Activated CD4-positive, CD25-positive, alpha-beta regulatory T cell treated with anti-CD3 and anti-CD28 coated beads, Interleukin-2, amount 50 U/mL, for 72 hours (primary cell): ENCODE measurements at places on chromosomes 12 and 14.

GRCh38 chr12:46956451-46957035, 122.9 kb upstream of the PCED1B start:
- no peak for DNase-seq

DNA sequence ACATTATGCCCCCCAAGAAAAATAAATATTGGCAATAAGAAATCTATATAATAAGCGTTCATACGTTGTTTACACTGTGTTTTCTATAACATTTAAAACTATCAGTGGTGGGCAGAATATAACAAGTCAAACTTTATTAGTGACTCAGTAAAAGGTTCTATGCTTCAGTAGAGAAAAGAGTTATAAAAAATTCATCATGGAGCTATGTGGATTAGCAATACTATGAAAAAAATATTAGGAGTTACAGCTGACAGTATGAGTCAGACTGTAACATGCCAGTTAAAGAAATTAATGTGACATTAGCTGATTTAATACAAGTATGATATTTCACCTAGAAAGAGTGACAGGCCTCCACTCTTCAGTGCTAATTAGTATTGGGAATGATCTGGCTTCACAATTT, 125.1 kb upstream of the GARIN6 start:
- DNase-seq = no peak

GRCh38 chr12:96828169-96828789, 78.8 kb upstream of the NEDD1 start:
- DNase-seq = no peak

DNA sequence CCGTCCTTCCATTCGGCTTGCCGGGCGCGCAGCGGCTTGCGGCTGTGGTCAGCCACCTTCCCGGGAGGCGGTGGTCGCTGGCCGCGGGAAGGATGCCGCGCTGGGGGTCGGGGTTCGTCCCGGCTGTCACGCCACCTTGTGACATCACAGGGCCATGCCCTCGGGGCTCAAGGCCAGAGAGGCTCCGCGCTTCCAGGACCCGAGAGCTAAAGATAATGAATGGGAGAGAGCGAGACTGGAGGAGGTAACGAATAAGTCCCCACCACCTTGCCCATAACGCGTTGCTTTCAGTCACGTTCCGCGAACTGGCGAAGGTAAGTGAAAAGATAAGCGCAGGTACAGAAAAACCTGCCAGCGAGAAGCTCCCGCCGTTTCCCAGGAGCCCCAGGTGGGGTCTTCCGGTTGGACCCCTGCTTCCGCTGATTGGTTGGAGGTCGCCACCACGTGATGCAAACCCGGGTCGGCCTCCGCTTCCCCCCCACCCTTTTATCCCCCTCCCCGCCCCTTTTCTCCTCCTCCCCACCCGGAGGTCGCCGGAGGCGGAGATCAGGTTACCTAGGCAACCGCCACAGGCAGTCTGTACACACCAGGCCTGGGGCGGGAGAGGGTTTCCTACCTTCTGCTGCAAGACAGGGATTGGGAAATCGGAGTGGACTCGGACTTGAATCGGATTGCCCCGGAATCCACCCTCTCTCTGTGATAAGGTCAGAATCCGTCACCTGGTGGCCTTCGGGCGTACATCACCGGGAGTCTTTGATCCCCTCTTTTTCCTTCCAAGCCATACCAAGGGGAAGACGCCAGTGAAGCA, at the start of gene LRRC9:
LRRC9 (plus strand) TSS at position 575 of the 808 bp plus-strand sequence.
- no peak for DNase-seq

- no peak for DNase-seq
Observed at GRCh38 chr12:121578230-121579189, 2.3 kb downstream of the KDM2B start.

DNA sequence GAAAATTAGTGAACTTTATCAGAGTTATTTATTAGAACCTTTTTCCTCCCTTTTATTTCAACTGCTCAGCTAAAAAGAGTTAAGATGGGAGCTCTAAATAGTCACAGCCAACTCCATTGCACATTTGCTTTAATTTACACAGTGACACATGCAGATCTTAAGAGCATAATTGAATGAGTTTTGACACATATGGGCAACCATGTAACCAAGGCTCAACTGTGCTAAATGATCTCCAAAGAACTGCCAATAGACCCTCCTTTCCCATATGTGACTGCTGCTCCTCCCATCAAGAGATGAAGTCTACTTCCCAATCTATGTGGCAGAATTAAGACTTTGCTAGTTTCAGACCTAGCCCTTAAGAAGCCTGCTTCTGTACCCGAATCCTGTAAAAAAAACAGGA, 960.0 kb downstream of the BCL11B start:
- no peak for DNase-seq
